ENCODE measurements at places on chromosomes 5 and 9.

DNA sequence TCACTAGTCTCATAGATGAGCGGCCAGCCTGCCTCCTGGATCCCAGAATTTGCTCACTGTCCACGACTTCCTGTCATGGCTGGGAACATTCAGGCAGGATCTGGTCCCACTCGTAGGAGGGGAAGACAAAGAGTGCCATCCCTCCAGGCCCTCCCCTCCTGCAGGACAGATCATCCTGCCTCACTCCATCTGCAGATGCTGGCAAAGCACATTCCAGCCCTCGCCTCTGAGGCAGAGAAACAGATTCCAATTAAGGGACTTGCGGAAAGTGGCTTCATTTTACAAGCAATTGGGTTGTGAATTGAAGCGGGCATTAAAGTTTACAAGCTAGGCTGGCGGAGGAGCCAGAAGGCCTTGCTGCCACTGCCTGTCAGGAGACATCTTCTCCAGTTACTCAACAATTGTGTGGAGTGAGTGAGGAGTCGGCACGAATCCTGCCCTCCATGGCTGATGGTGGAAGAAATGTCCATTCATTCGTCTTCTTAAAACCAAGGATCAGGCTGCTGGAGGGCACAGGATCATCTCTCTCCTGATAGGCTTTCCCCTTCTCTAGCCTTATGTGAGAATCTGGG is 41.8 kb upstream of the KCNMB1 start:
- DNase-seq, result no peak

DNA sequence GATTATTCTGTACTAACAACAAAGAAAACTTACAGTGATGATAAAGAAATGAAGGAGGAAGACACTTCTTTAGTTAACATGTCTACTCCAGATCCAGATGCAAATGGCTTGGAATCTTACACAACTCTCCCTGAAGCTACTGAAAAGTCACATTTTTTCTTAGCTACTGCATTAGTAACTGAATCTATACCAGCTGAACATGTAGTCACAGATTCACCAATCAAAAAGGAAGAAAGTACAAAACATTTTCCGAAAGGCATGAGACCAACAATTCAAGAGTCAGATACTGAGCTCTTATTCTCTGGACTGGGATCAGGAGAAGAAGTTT is 67.9 kb downstream of the VCAN start:
- DNase-seq, result no peak

DNA sequence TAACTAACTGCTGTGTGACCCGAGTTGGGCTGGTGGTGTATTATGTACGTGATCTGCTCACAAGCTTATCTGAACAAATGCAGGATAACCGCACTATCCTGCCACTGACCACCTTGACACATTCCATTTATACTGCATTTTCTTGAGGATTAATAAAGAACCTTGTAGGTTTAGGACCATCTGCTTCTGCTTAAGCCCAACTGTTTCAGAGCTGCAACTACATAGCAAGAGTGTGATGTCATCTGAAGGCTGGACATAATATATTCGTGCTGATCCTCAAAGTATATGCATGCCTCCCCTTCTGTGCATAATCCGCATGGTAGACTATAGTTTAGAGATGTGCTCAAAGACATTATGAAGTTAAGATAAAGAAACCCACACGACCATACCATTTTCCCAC is 435.9 kb downstream of the BNC2 start:
- DNase-seq, result no peak

GRCh38 chr9:11702548-11702947 is 990.6 kb upstream of the TYRP1 start:
- no peak for DNase-seq

DNA sequence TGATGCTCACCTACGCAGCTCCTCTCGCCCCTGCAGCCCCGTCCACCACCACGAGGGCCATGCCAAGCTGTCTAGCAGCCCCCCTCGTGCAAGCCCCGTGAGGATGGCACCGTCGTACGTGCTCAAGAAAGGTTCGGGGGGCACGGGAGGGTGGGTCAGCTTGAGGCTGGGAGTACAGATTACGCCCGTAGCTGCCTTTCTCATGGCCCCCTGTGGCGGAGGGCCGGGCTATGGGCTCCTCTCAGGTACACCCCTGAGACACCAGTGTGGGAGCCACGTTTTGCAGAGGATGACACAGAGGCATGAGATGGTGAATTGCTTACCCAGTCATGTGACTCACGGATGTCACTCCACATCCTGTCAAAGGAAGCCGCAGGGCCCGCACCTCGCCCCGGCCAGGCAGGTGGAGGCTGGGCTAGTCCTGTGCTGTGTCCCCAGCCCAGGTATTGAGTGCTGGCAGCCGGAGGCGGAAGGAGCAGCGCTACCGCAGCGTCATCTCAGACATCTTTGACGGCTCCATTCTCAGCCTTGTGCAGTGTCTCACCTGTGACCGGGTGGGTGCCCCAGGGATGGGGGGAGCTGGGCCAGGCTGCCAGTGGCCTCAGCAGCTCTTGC is 33.7 kb downstream of the USP20 start:
- DNase-seq, result no peak

- DNase-seq, result no peak
Measured at GRCh38 chr5:129912601-129913255, 8.5 kb downstream of the CHSY3 start.

DNA sequence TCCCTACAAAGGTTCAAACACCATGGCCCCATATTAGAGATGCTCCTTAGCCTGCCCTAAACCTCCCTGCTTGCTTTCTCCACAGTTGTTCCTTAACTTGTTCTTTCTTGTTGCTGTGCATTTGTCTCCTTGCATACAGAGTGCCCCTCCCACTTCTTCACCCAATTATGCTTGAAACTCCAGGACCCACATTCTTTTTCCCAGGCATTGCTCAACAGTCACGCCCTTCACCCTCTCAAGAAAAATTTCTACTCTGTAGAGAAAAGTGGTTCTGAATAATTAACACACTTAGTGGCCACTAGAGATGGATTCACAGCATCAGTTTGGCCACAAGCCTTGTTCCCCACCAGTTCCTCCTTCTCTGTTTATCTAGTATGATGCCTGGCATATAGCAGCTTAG is 57.7 kb downstream of the NREP start:
- no peak for DNase-seq

- DNase-seq, result no peak
Measured at GRCh38 chr9:93121316-93122241, 12.5 kb downstream of the NINJ1 start.

DNA sequence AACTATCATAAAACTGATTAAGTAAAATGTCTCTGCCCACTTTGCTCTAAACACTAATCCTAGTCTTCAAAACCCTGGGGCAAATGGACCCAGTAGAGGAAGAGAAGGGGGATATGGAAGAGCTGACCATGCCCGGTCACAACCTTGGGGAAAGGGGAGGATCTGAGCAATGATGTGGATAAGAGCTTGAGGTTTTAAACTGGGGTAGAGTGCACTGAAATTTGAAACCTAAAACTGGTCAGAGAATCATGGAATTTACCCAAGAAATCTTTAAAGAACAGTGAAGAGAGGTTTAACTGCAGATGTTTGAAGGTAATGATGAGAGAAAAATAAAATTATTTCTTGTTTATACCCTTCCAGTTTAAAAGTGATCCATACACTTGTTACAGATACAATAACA is 110.8 kb downstream of the MRPS30 start:
- no peak for DNase-seq

- no peak for DNase-seq
Measured at GRCh38 chr9:100674419-100675122, 96.7 kb downstream of the CAVIN4 start.

GRCh38 chr5:179330186-179330900 is 14.9 kb downstream of the ADAMTS2 start:
- DNase-seq, result no peak

GRCh38 chr5:172939611-172940267 is 19.5 kb upstream of the RPL26L1 start:
- DNase-seq, result no peak

DNA sequence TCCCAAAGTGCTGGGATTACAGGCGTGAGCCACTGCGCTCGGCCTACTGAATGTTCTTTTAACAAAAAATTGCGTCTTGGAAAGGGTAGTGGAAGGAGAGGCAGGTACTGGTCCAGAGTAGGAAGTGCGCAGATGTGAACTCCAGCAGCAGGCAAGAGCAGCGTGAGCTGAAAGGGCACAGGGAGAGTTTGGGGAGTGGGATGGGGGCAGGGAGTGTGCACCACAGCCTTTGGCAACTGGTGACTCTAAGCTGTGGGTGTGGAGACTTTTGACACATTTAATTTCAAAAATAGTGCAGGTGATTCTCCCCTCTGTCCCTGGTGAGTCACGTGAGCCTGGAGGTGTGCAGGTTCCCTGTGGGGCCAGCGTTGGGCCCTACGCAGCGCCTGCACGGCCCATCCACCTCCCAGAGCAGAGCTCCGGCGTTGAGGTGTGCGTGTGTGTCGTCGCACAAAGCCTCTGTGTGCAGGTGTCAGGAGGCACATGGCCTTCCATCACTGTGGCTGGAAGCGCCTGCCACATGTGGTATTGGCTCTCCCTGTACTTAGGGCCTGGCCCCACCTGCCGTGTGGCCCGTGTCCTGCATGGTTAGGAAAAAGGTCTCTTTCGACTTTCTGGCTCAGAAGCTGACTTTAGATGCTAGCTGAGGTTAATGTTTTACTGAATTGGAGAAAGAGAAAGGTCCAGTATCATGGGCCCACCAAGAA is 11.5 kb downstream of the SQSTM1 start:
- no peak for DNase-seq
